ENCODE measurements at places on chromosomes 1 and 21.

GRCh38 chr21:43937891-43938309 is 72.9 kb downstream of the AGPAT3 start:
- no peak for DNase-seq

GRCh38 chr1:186195377-186195931 is 179.6 kb downstream of the TPR start:
- no peak for DNase-seq

DNA sequence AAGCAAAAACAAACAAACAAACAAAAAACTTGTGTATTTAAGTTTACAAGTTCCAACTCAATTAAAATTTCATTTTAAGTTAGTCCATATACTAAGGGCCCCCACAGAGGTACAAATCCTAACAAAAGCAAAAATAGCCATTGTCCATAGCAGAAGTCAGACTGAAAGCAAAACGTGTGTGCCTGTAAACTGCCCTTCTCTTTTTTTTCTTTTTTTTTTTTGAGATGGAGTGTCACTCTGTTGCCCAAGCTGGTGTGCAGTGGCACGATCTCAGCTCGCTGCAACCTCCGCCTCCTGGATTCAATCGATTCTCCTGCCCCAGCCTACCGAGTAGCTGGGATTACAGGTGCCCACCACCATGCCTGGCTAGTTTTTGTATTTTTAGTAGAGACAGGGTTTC is 11.6 kb upstream of the IFNGR2 start:
- no peak for DNase-seq

DNA sequence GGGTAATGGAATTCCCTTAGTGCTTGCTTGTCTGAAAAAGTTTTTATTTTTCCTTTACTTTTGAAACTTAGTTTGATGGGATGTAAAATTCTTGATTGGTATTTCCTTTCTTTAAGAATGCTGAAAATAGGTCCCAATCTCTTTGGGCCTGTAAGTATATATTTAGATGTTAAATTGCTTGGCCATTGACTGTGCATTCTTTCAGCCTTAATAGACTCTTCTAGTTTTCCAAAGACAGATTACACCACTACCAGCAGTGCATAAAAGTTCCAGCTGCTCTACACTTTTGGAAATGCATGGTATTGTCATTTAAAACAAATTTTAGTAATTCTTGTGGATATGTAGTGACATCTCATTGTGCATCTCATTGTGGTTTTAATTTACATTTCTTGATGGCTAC is 464.8 kb upstream of the USP24 start:
- DNase-seq = peak; percentile 81

GRCh38 chr1:24541711-24542346 is 14.1 kb upstream of the NCMAP start:
- no peak for DNase-seq

DNA sequence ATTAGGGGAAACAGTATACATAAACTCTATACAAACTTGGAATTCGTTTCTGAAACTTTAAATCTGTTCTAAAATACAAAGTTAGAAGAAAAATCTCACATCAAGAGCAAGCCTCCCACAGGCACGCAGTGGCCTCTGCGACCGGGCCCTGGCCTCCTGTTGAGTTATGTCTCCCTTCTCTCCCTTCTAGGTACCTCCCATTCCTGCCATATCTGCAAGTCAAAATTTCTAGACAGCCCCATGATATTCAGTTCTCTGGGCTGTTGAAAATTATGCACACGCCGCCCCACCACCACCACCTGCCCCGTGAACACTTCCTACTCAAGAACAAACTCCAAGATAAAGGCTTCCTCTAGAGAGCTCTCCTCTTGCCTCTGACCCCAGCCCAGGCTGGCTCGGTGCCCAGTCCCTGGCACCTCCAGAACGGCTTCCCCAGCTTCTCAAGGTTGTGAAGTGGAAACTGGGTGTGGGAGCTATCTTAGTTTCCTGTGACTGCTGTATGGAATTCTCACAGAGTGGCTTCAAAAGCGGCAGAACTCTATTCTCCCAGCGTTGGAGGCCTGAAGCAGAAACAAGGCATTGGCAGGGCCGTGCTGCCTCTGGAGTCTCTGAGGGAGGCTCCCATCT is 37.7 kb upstream of the LRP8 start:
- DNase-seq = no peak

DNA sequence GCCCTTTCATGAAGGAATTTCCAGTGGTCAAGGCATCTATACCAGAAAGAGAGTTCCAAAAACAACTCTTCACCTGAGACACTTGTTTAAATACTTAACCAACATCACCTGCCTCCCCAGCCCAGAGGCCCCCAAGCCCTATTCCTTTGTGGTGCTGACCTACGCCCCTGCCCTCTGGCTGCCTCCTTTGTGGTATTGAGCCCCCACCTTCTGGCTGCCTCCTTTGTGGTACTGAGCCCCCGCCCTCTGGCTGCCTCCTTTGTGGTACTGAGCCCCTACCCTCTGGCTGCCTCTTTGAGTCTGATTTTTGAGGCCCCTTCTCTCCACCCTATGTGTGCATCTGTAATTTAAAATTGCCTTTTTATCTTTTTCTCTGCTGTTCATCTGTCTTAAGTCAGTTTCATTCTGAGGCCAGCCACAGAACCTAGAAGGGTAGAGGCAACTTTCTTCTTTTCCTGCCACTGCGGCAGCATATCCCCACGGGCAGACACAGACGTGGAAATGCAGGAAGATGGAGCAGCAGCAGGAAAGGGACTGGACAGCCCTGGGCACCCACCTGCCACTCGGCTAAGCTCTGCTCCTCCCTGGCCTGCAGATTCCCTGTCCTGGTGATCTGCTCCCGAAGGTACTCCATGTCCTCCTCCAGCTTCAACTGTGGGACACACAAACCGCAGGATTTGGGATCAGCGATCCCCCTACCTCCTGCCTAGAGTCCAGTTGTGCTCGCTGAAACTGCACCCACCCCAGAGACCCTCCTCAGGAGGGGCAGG is 3.2 kb downstream of the TRIM17 start:
- no peak for DNase-seq

DNA sequence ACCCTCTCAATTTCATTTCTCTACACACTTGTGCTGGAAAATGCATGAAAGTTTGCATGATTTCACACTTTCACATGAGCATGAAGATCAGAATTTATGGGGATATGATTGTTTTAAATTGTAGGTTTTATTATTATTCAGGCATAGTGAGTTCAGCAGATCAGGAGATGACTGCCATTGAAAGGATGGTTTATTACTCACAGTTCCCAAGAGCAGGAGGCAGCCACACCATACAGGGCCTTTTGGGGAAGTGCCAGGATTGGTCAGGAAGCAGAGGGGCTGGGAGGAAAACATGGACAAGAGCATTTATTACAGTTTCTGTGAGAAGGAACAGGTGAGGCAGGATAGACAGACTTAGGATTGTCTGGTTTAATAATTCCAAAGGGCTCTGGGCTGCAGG is 114.6 kb upstream of the KCNJ15 start:
- no peak for DNase-seq

DNA sequence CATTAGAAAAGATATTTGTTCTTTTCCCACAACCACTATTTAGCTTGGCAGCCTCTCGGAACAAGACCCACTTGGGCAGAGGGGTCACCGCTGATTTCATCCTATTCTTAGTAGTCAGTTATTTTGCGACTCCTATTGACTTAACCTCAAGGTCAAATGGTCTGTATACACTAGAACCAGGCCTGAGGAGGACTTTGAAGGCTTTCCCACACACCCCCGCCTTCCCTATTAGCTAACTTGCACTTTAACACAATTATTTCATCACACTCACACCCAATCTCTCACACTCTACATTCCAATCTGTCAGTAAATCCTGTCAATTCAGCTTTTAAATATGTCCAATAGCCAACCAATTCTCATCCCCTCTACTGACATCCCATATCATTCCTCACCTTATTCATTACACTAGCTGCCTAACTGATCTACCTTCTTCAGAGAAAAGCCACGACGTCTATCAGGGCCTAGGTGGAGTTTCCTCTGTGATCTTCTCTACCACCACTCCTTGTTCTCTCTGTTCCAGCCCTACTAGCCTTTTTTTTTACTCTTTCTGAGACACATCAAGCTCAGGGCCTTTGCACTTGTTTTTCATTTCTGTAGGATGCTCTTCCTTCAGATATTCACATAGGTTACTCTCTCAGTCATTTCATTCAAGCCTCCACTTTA is 1.0 kb upstream of the NIBAN1 start:
- DNase-seq = no peak

- no peak for DNase-seq
Observed at GRCh38 chr1:163271535-163271934, 50.2 kb upstream of the NUF2 start.

- DNase-seq = no peak
Observed at GRCh38 chr1:12172042-12172851, 5.5 kb downstream of the TNFRSF1B start.

- no peak for DNase-seq
Observed at GRCh38 chr1:11746795-11747487, 11.0 kb downstream of the AGTRAP start.

- DNase-seq = peak; percentile 75
Observed at GRCh38 chr1:1906185-1907097, 8.6 kb upstream of the CALML6 start.

GRCh38 chr1:26259005-26259404 is 20.9 kb upstream of the SH3BGRL3 start:
- no peak for DNase-seq

GRCh38 chr1:66433611-66434010 is 100.3 kb upstream of the SGIP1 start:
- no peak for DNase-seq

- no peak for DNase-seq
Observed at GRCh38 chr1:182875889-182876288, 36.7 kb downstream of the DHX9 start.

DNA sequence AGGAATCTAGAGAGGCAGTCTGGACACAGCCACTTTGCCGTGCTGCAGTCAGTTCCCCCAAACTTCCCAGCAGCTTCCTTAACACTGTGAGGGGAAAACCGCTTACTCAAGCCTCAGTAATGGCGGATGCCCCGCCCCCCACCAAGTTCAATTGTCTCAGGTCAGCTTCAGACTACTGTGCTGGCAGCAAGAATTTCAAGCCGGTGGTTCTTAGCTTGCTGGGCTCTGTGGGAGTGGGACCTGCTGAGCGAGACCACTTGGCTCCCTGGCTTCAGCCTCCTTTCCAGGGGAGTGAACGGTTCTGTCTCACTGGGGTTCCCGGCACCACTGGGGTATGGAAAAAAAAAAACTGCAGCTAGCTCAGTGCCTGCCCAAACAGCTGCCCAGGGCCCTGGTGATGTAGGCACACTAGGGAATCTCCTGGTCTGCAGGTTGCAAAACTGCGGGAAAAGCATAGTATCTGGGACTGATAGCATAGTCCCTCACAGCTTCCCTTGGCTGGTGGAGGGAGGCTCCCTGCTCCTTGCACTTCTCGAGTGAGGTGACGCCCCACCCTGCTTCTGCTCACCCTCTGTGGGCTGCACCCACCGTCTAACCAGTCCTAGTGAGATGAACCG is 23.7 kb upstream of the HFM1 start:
- no peak for DNase-seq

DNA sequence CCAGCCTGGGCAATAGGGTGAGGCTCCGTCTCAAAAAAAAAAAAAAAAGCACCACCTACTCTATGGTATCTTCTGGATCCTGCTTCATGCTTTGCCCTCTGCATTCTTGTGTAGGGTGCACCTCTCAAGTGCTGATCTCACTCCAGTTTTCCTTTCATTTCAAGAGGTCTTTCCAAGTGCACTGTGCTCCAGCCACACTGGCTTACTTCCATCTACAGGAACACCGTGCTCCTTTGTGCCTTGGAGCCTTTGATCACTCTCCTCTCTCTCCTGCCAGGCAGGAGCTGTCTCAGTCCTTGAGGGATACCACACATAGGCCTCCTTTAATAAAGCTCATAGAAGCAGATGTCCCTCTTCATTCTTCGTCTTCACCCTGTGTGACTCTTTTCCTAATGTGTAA is 55.4 kb upstream of the GREM2 start:
- DNase-seq = no peak

DNA sequence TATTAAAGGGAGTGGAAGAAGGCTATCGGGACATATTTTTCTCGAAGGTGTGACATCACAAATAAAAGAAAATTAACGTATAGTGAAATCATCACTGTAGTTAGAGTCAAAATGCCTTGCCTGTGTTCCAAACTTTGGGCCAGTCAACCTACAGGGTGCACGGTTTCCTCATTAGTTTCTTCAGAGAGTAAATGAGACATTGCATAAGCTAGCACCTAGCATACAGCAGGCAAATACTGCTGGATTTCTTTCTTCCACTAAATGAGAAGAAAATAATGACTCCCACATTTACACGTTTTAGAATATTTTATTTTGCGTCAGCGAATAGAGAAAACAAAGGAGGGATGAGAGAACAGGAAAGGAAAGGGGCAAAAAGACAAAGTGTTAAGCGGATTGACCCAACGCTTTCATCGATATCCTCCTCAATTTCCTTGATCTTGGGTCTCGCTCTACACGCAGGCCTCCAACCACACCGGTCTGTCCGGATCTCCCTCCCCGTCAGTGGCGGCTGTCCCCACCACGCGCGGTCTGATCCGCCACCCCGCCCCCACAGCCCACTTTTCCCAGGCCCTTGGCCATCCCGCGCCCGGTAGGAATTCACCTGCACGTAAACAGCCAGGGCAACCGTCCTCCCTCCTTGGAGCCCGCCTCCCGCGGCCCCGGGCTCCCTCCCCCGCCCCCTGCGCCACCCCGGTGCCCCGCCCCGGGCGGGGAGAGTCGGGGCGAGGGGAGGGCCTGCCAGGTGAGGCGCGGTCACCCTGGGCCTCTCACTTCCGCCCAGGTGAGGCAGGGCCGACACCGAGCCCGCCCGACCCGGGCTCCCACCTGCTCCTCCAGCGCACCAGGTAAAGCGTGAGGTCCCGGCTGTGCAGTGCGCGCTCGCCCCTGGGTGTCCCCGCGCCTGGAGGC is at the start of gene PATJ:
Gene PATJ (plus strand): TSS at position 770 of the 909 bp plus-strand sequence. CDS start 20,413 bp downstream, outside the sequence.
- DNase-seq = peak; percentile 3

DNA sequence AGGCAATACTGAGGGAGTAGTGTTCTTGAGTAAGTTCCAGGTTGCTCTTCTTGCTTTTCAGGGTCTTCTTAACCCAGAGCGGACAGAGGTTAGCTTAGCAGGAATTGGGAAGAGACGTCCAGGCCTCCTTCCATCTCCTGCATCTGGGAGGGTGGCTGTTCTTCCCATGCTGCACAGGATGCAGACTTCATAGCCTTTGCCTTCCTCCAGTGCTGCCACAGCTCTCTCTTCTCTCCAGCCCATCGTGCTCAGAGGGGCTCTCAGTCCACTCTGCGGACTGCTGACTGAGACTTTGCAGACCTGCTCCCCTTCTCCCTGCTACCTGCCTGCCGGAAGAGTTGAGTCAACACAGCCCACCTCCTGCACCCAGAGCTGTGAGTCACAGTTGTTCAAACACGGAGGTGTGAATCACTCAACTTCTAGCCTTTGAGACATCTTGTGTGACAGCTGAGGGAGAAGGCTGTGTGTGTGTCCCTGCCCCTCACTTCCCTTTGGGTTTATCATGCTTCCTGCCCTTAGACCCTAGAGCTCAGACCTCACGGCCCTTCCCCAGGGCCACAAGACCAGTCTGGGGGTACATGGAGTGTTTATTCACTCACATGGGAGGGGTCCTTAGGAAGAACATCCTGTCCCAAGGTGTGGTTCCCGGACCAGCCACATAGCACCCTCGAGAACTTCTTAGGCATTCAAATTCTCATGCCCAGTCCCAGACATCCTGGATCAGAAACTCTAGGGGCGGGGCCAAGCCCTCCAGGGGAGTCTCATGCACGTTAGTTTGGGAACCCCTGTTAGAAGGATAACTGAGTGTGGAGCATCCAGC is 158.3 kb upstream of the CACNA1E start:
- DNase-seq = no peak

- DNase-seq = no peak
Observed at GRCh38 chr1:147833231-147833860, 69.2 kb upstream of the GJA8 start.
